ENCODE measurements at places on chromosomes 2 and 18. TPM values are rescaled to one million over a fixed set of nuclear protein-coding genes. Genes with fewer than 3 reads are reported as not detected.

DNA sequence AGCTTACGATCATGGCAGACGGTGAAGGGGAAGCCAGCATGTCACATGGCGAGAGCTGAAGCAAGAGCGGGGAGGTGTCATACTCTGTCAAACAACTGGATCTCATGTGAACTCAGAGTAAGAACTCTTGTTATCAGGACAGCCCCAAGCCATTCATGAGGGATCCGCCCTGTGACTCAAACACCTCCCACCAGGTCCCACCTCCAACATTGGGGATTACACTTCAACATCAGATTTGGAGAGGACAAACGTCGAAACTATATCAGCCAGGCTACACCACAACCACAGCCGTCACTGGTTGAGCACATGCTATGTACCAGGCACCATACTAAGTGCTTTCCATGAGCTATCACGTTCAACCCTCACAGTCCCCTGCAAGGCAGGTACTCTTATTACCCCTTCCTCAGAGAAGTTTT, 293.8 kb downstream of the PRKCE start:
- peak; percentile 21 for DNase-seq

DNA sequence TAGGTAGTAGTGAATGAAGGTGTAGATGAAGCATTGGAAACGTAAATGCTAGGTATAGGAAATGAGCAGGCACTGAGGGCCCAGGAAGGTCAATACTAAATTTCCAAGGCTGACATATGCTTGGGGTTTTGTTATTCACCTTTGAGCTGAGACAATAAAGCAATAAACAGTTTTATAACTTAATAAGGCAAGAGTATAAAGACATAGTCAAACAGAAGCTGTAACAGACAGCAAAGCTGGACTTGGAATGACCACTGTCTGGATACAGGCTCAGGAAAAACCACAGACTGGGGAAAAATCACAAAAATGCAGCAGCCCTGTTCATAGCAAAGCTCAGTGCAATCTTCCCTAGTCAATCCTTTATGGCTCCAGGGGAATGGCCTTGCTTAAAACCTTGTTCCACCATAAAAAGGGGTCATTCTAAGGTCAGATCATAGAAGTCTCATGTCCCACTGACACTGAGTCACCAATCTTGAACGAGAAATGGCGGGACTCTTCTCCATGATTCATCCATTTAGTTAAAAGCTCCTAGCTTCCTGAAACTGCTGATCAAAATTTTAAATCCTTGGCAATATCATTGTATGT, 493.3 kb downstream of the CMPK2 start:
- DNase-seq = no peak

Gene SLC39A10
- total RNA-seq = 8.5 TPM

DNA sequence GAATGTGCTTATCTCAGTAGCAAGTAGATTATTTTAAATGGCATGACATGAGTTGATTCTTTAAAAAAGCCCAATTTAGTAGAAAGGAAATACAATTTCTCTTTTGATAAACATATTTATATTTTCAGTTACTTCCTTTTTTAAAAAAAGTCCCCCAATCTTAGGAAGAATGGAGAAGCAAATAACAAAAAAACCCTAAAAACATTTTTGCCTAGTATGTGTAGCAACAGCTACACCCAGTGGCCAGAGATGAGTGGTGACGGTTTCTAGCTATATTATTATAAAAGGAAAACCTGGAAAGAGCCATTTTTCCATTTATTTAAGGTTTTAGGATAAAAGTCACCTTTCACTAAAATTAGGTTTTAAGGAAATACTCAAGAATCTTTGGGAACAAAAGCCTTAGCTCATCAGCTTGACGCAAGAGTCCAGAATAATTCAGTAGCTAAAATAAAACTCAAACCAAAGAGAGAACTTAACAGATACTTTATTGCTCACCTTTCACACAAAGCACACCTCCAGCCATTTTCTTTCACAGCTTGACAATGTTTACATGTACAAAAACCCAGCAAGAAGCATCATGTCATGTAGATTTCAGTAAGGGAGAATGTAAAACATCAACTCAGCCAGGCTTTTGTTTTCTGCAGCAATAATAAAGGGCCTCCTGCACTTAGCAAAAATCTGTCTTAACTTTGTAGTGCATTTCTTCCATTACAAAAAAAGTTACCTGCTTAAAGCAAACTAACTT, 15.7 kb downstream of the FAM98A start:
- no peak for DNase-seq

GRCh38 chr2:34104601-34105000, 505.5 kb upstream of the FAM98A start:
- DNase-seq = no peak

Gene NEMP2
- total RNA-seq = 3.3 TPM

GRCh38 chr2:42267530-42267929, 93.5 kb downstream of the COX7A2L start:
- no peak for DNase-seq

Gene RBMS1
- total RNA-seq = 57.0 TPM

- no peak for DNase-seq
Observed at GRCh38 chr2:160608599-160608998, 115.0 kb upstream of the RBMS1 start.

DNA sequence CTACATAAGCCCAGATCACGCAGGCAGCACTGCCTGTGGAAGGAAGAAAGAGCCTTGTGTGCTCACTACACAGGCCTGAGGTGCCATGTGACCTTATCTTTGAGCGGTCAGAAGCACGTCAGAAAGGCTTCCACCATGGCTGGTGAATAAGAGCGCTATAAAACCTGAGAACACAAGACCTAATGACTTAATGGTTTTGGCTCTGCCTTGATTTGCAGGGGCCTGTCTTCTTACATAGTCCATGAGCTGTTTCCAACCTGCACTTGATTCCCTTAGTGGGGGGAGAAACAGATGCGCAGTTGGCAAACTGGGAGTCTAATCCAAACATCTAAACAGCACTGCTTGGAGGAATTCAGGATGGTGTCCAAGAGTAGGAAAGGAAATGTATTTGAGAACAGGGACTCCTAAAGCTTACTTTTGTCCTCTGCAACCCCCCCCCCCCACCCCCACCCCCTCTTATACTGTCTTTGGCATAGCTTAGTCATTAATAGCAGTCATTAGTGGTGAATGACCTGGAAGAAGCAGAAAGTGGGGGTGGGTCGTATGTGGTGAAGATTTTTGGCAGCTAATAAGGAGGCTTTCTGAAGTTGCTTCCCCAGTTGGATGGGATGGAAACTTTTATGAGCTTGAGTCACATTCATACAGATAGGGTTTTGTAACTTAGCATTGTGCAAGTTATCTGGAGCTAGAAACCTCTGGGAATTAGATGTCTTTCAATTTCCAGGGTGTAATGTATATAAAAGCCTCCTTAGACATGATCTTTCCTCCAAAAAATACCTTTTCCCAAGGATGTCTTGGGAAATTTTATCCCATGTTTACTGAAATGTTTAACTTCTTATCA, 454.1 kb downstream of the MEIS1 start:
- no peak for DNase-seq

GRCh38 chr2:10374362-10374943, 71.7 kb downstream of the HPCAL1 start:
- no peak for DNase-seq

Gene SPC25
- total RNA-seq = 1.9 TPM

GRCh38 chr18:75638776-75639471, 211.4 kb upstream of the SMIM21 start:
- DNase-seq = no peak

DNA sequence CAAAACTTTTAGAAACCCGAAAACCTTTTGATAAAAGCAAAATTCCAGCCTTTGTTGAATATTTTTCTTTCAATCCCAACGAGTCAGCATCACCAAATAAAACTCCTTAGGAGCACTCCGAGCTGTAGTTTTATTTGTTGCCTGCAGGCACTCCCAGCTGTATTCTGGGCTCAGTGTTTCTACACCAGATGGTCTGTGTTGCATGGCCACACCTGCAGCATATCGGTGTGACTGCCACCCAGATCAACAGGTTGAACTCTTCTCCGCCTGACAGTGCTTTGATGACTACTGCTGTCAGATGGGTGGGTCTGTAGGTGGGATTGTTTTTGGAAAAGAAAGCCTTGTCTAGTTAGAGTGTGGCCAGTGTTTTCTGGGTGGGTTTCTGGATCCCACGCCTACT, 32.7 kb downstream of the APCDD1 start:
- DNase-seq = no peak

DNA sequence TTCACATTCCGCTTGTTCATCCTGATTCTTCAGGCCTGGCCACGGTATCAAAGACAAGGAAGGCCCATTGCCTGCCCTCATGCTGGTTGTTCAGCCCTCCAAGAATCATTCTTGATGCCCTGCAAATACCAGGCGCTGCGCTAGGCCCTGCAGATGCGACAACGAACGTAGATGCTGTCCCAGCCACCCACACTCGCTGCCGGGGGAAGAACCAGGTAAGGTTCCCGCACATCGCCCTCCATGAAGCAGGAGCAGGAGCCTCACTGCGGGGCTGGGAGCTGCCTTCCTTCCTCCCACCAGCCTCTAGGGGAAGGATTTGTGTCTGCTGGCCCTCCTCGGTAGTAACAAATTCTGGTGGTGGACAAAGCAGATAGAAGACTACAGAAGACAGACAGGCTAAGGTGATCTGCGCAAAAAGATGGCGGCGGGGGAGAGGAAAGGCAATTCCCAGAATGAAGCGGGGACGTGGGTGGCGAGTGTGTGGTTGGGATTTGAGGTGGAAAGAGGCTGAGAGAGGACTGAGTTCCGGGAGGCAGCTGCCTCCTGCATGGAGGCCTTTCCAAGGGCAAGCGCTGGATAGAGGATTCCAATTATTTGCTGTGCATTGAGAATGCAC, 19.8 kb upstream of the GPR55 start:
- no peak for DNase-seq
